ENCODE measurements at places on chromosomes 3 and 15. TPM values are rescaled to one million over a fixed set of nuclear protein-coding genes. Genes with fewer than 3 reads are reported as not detected.

DNA sequence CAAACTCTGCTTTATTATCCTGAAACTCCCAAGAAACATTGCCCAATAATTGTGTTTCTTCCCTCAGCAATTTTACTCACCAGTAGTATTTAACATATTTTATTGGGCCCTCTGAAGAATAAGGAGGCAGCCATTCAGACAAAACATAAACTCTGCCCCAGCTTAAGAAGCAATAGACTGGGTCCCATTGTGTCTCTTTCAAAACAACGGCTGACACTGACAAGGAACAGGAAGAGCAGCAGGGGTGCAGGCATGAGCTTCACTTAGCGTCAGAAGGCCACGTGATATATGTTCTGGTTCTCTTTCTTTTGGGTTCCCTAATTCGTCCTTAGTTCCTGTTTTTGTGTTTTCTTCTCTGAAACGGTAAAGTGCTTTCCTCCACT lies 242.3 kb downstream of the FHIT start:
- no peak for DNase-seq

DNA sequence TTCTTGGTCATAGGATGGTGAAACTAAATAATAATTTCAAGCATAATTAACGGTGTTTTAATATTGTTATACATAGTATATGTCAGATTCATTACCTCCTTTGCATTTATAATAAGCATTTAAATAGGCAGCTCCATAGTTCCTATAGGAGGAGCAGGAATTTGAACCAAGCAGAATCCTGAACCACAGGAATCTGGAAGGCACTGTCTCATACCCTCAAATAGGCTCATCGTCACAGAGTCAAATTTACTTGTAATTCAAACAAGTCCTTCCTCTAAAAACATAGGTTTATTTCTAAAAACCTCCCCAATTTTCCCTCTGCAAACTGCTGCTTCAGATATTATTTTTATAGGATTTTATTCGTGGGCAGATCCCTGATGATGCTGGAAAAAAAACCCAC lies 376.3 kb upstream of the ARHGEF26 start:
- DNase-seq = no peak

GRCh38 chr3:14512942-14513327 lies 27.2 kb downstream of the GRIP2 start:
- DNase-seq = no peak

DNA sequence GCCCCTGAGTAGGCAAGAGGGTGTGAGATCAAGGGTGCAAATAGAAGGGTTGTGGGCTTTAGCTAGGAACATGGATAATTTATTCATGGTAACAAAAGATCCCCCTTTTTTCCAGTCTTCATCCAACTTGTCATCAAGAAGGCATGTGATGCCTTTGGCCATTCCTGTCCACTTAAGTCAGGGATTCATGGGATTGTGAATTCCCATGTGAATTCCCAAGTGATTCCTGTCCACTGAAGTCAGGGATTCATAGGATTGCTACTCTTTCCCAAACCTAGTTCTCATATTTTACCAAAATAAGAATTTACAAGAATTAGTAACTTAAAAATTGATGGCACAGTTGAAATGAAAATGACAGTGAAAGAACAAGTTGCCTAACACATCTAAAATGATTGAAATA lies 40.8 kb downstream of the HMG20A start:
- DNase-seq = no peak

DNA sequence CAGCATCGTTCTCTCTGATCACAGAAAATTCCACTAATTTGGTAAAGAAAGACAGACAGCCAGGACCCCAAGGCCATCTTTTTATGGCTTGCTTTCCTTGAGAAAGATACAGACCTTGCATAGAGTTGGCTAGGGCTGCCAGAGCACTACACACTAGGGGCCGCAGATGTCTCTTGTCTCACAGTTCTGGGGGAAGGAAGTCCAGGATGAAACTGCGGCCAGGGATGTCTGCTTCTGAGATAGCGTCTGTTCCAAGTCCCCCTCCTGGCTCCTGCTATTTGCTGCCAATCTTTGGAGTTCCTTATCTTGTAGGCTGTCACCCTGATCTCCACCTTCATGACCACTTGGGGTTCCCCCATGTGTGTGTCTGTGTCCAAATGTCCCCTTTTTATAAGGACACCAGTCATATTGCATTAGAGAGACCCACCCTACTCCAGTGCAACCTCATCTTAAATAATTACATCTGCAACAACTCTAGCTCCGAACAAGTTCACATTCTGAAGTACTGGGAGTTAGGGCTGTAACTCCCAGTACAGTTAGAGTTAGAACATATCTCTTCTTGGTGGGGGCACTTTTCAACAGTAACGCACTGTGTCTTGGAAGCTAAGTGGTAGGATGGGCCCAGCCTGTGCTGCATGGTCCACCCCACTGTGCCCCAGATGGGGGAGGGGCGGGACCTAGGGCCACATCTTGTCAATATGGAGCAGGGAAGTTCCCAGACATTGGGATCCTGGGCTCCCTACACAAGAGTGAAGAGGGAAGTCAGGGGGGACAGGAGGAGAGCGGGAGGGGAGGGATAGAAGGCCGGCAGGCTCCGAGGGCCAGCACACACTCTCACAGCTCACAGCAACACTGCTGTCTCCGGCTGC lies 42.2 kb downstream of the KLF15 start:
- no peak for DNase-seq

DNA sequence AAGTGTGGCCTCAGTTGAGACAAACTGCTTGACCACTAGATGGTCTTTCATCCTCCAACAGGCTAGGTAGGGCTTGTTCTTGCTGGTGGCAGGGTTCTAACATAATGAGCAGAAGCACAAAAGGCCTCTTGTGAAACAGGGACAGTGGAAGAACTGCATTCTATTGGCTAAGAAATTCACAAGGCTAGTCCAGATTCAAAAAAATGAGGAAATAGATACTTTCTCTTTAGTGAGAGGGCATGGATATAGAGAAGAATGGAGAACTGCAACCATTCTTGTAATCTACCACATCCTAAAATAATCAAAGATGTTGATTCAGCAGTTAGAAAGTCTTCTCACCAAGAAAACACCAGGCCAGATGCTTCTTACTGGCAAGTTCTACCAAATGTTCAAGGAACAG lies 143.7 kb upstream of the LRIG1 start:
- no peak for DNase-seq

DNA sequence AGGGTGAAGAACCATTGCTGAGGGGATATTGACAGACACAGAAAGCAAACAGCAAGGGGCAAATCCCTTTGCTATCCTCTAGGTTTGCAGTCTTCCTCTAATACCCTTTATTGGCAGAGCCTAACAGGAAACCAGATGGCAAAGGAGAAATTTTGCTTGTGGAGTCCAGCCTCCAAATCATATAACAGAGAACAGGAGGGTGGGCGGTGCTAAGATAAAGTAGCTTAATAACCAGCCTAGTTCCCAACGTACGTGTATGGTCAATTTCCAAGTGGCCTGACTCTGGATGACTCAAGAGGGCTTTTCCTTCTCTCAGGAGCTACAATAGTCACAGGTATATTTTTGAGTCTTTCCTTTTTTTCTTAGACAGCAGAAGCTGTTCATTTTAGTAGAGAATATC lies 404.5 kb downstream of the PDCD6IP start:
- DNase-seq = no peak

DNA sequence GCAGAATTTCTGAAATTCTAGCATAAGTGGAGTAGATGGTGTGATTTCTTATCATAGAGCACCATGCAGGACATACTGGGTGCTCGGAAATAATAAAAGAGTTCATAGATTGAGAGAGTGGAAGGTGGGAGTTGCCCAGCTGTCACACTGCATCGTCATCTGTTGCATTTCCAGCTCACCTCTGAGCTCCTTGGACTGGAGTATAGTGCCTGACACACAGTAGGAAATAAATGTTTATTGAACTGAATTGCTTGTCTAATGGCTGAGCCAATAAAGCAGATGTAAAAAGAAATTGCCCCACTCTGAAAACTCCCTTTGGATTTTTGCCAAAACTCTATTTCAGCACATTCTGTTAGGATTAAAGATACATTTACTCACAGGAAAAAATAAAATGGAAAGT lies 108.9 kb upstream of the UBE2E1 start:
- DNase-seq = no peak

- no peak for DNase-seq
These were observed 210.6 kb upstream of the ZPLD1 start for GRCh38 chr3:102224171-102224570.

DNA sequence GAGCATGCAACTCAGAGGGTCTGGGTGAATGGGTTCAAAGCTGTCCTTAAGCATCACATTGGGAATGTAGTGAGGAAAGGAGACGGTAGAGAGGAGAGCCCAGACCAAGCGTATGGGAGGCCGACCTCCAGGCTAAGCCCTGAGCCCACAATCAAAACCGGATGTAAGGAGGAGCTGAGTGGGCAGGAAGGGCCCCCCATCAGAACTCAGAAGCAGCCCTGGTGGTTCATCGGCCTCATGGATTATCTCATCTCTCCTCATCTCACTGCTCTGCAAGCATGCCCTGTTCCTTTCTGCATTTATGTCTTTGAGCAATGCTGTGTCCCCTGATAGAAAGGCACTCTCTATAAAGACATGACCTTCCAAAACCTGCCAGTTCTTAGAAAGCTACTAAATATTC lies 6.2 kb downstream of the HDC start:
- DNase-seq = no peak

DNA sequence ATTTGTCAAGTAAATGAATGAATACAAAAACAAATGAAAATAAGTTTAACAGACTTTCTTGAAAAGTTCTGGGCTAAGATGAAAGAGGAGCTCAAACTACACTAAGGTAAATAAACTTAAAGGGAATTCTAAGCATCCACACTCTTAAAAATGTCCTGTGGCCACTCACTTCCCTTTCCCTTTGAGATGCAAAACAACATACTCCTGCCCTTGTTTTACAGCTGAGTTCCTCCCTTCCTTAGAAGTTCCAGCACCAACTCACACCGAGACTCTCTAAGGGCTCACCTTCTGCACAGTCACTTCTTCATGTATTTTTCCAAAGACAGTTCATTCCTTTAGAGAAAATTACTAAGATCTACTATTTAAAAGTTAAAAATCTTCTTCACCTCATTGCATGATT lies 123.3 kb upstream of the CMC1 start:
- DNase-seq = no peak

- DNase-seq = no peak
These were observed 20.3 kb downstream of the SHOX2 start for GRCh38 chr3:158085931-158086330.

- DNase-seq = no peak
These were observed 20.1 kb upstream of the TGFBR2 start for GRCh38 chr3:30586096-30586805.

The RGMA gene
- total RNA-seq = 11.8 TPM

The WWTR1 gene
- total RNA-seq = 15.0 TPM

The STRIT1 gene
- total RNA-seq = not detected

Data from progenitor cell of endocrine pancreas (in vitro differentiated cells).